NCI-H1417 (cell line): ENCODE measurements at places on chromosomes 7 and 10.
A peak's percentile ranks its signal among the peaks of the same experiment; 100 is the strongest.

GRCh38 chr7:7876419-7876818 lies 92.2 kb upstream of the GLCCI1 start:
- DNase-seq = no peak

DNA sequence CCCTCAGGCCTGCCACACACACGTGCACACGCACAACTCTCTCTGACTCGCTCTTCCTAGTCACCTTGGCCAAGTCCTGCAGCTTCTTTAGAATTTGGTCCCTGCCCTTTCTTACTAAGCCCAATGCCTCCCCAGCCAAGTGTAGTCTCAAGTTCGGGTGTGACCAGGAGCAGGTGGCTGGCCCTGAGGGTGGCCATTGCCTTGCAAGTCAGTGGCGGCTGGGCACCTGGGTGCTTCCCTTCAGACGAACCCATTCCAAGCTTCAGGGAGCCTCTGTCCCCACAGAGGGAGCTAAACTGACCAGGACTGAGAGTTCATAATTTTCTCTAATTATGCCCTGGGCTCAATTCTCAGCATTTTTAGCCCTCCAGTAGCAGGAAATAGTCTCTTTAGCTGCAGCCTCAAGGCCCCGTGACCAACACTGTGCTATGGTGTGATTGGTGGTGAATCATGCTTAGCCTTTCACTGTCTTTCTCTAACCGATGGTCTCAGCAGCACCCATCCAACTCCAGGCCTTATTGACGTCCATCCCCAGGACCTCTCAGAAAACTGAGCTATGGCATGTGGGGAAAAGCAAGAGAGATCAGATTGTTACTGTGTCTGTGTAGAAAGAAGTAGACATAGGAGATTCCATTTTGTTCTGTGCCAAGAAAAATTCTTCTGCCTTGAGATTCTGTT lies 34.7 kb upstream of the FXYD4 start:
- no peak for DNase-seq

- no peak for DNase-seq
These were observed 161.1 kb upstream of the RHEB start for GRCh38 chr7:151680810-151681209.

GRCh38 chr7:156041398-156041797 lies 229.1 kb upstream of the SHH start:
- no peak for DNase-seq

GRCh38 chr10:131196176-131196885 lies 115.2 kb downstream of the TCERG1L start:
- no peak for DNase-seq

GRCh38 chr7:47627580-47628283 lies 45.8 kb upstream of the TNS3 start:
- DNase-seq = no peak

- DNase-seq = no peak
These were observed 38.9 kb downstream of the CCNY start for GRCh38 chr10:35375091-35375765.

- no peak for DNase-seq
These were observed 105.0 kb downstream of the ZNF248 start for GRCh38 chr10:37752334-37752875.

DNA sequence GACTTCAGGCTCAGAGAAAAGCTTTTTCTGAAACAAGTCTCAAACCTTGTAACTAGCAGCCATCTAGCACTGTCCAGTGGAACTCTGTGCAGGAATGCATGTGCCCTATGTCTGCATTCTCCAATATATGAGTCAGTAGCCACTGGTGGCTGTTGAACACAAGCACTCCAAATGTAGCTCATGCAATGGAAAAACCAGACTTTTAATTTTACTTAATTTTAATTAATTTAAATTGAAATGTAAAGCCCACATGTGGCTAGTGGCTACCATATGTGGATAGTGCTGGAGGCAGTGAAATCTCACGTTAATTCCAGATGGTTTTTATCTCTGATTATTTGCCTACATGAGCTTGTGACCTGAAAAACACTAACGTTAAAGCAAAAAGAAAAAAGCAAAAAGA lies 225.1 kb downstream of the GATA3 start:
- DNase-seq = no peak

DNA sequence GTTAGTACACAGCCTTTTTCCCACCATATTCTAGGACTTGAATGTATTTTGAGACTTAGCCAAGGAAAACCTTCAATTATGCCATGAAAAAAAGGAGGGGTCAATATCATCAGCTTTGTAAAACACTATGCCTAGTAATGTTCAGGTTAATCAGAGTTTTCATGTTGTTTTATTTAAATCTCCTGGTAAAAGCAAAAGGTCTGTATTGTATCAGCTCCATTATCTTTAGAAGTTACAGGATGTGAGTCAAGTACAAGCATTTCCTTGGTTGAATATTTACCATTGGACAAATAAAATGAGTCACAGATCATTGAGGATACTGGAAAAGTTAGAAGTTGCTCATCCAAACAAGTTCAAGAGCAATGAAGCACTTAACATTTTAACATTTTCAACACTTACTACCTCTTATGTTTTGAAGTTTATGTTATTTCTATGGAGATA lies 89.9 kb upstream of the CAPZA2 start:
- no peak for DNase-seq

GRCh38 chr7:34501156-34501555 lies 156.9 kb upstream of the NPSR1 start:
- no peak for DNase-seq

GRCh38 chr10:122643931-122644534 lies 55.6 kb downstream of the C10orf120 start:
- no peak for DNase-seq

GRCh38 chr7:901041-901387 lies 24.7 kb downstream of the GET4 start:
- DNase-seq = no peak

DNA sequence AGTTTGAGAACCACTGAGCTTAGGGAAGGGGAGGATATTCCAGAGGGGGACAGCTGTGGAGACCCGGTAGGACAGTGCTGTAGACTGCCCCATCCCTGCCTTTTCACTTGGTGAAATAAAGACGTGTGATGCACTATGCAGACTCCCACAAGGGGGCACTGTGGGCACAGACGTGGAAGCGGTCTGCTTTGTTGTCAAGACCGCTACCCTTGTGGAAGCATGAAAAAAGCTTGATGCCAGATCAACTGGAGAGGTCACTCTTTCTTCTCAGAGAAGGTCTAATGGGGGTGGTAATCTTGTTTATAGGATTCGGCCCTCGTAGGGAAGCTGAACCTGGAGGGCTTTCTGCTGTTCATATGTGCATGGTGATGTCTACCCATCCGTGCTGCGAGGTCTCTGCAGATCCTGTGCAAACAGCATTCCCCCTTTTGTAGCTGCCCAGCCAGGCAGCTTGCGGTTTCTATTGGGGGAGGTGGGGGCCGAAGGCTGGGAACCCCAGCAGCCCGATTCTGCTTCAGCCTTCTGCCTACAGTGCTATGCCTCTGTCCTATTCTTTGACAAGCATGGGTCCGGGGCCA lies 13.7 kb downstream of the RPS24 start:
- DNase-seq = peak; percentile 86

DNA sequence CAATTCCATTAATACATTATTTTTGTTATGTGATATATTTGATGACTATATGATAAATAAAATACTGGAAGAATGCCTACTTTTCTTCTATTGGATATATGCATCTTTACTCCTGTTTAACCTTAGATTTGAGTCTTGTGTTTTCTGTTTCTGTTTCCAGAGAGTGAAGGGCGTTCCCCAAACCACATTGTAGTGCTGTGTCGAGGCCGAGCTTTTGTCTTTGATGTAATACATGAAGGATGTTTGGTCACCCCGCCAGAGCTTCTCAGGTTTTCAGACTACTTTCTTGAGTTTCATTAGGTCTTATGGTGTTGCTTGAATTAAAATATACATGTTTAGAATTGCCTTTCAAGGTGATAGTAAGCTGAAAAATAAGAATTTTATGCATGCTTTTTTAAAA lies 23.8 kb downstream of the CROT start:
- no peak for DNase-seq

DNA sequence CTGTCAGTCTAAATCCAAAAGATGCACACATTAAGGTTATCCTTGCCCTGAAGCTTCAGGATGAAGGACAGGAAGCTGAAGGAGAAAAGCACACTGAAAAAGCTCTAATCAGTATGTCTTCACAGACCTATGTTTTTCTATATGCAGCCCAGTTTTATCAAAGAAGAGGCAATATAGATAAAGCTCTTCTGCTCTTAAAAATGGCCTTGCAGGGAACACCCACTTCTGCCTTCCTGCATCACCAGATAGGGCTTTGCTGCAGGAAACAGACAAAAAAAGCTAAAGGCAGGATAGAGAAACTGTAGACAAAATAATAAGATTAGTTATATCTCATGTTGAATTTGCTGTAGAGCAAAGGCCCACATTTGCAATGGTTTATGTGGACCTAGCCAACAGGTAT lies 14.9 kb upstream of the IFIT1B start:
- DNase-seq = no peak

DNA sequence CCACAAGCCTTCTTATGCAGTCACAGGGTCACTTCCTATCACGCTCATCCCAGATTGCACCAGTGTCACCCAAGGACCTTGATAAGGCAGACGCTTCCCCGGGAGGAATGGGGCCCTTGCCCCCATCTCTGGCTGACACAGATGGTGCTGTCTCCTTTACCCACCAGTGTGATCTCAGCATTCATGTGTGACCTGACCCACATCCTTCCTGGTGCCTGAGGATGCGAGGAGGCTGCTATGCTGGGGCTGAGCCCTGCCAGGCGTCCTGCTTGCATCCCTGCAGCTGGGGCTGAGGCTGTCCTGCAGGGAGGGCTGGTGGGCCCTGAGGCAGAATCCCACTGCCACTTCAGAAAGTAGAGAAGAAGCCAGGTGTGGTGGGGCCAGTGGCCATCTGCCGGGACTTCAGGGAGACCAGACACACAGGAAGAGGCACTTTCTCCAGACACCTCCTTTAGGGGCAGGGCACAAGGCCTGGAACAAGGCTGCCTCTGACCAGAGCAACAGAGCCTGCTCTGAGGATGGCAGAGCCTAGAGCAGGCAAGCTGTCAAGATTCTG lies 35.3 kb downstream of the RASGEF1A start:
- no peak for DNase-seq

DNA sequence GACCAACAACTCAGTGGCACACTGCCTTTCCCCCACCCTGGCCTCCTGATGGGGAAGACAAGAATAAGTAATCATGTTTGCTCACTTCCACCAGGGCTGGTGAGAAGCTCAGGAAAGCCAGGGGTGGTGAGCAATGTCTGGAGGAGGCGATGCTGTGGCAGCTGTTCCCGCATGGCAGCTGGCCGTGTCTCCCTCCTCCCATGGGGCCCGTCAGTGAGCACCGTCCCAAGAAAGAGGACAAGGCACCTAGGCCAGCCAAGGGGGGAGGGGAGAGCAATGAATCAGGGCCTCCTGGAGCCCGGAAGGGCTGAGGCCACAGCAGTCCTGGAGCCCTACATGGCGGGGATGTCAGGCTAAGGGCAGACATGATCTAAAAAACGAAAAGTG lies 69.2 kb upstream of the INSIG1 start:
- DNase-seq = no peak

DNA sequence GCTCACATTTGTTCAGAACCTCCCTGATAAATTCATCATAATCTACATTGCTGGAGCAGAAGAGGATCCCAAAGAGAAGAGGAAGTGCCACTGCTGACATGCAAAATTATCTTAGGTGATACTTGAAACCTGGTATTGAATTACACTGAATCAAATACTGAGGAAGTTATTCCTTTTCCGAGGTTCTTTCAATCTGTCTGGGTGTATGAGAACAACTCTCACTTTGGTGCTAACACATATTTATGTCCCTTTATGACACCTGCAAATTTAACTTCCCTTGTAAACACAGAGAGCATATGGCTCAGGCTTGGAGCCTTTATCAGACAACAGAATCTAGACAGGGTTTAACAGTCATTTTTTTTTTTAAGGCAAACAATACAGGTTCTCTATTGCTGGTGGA lies 131.4 kb downstream of the SRPK2 start:
- no peak for DNase-seq

GRCh38 chr10:73910401-73910763 lies 550 bp upstream of the PLAU start:
- no peak for DNase-seq

- no peak for DNase-seq
These were observed 23.9 kb upstream of the FAM107B start for GRCh38 chr10:14798636-14799035.

DNA sequence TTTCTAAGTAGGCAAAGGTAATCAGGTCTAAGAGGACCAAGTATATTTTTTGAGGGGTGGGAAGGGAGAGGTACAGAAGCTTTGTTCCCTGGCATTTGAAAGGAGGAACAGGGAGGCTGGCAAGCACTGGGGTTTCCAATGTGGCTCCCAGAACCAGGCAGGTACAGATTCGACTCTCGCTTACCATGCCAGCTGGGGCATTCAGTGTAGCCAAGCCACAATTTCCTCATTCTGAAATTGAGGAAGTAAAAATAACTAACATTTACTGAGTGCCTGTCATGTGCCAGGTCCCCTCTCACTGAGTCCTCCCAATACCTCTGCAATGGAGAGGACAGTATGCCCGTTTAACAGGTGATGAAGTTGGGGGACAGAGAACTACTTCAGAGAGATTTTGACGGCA lies 45.9 kb upstream of the BET1 start:
- DNase-seq = no peak

- peak; percentile 70 for DNase-seq
These were observed 16.3 kb downstream of the VOPP1 start for GRCh38 chr7:55556031-55556430.

GRCh38 chr10:526651-527312 lies 162.7 kb downstream of the DIP2C start:
- DNase-seq = no peak

GRCh38 chr7:124801330-124801895 lies 35.8 kb upstream of the GPR37 start:
- DNase-seq = no peak

DNA sequence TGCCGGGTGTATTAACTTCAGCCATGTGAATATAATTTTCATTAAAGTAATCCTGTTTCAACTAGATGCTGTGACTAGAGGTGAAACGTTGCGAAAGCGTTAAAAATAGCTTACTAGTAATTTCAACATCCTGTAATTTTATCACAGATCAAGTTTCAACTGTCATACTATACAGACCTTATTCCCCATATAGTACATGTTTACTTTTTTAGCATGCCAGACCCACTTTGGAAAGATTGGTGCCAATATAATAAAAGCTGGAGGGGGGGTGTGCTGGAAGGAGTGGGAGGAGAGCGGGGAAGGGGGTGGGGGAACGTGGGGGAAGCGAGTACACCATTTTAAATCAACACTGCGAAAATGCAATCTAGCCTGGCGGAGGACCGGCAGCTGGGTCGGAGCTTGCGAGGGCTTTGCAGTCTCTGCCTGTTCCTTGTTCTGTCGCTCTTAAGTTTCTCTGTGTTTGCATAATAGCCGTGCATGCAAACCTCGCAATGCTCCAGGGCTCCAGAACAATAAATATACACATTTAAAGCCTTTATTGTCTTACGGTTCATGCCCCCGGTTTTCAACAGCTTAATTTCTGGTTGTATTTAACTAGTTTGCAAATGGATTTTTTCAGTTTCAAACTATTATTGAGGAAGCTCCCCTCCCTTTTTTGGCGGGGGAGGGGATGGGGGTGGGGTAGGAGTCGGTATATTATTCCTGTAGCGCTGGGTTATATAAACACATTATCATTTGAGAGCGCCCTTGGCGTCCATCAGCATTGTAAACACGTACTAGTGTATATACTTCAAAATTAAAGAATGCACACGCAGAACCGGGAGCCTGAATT lies 1.3 kb upstream of the ARID5B start:
- peak; percentile 52 for DNase-seq
